ENCODE measurements at places on chromosomes 2 and 18.

DNA sequence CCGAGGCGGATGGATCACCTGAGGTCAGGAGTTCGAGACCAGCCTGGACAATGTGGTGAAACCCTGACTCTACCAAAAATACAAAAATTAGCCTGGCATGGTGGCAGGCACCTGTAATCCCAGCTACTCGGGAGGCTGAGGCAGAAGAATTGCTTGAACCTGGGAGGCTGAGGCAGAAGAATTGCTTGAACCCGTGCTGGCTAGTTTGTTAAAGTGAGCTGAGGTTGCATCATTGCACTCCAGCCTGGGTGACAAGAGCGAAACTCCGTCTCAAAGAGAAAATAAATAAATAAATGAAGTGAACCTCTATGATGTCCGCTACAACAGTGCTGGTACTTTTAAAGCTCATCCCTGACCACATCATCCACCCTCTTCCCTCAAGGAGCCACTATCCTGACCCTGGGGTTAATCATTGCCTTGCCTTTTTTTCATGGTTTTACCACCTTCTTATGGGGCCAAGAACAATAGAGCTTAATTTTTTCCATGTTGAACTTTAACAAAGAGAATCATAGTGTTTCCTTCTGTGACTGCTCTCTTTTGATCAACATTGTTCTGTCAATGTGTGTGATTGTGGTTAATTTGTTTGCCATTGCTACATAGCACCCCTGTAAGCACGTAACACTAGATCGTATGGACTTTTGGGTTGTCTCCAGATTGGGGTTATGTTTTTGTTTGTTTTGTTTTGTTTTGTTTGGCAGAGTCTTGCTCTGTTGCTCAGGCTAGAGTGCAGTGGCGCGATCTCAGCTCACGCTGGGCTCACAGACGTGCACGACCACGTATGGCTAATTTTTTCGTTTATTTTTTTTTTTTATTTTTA lies 17.1 kb upstream of the ATRAID start:
- no peak for DNase-seq

- no peak for DNase-seq
Measured at GRCh38 chr2:9991221-9991620, 39.7 kb downstream of the GRHL1 start.

DNA sequence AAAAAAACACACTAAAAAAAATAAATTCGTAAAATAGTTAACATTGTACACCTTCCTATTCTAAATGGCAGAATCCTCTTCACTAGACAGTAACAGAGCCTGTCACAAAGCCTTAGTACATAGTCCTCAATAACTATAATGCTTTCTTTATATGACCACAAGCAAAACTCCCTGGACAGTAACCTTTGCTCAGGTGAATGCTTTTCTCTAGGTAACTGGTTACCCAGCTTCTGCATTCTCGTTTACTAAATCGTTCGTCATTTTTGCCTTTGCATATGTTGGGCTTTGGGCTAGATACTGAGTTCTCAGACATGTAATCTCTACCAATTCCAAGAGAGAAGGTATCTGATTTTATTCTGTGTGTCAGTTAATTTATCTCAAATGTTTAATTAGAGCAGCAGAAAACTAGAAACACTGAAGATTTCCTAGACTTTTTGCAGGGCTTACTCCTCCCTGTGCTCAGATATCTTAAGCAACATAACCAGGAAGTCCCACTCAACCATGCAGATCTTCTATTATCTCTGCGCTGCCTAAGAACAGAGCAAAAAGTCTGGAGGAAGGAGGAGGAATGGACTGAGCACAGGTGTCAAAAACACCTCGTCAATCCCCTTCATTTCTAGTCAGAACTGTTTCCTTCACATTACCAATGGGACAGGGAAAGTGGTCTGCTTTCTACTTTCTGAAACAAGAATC lies 247.7 kb downstream of the SOCS6 start:
- no peak for DNase-seq

GRCh38 chr2:229927817-229928321 lies 5.6 kb downstream of the FBXO36 start:
- DNase-seq: no peak

- DNase-seq: no peak
Measured at GRCh38 chr2:97966545-97967215, 29.1 kb downstream of the TMEM131 start.

- DNase-seq: no peak
Measured at GRCh38 chr2:150403457-150403856, 84.0 kb downstream of the RND3 start.

DNA sequence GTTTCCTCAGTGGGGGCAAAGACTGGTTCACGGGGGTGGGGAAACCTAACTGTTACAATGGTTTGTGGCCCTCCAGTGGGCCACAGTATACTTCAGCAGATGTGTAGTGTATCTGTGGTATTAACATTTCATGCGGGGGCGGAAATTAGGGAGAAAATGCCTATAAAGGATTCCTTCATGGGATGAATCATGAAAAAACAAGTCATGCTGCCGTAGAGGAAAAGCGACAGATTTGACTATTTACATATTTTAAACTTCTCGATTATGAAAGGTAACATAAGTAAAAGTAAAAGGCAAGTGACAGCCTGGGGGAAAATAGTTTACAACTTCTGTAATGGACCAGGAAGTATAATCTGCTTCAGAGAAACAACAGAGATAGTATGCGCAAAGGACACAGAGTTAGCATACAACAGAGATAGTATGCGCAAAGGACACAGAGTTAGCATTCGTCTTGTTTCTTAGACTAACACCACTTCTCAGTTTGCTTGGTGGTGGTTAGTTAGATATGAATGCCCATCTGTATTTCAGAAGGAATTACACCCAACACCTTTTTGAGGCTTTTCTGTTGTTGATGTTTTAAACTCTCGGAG lies 41.1 kb downstream of the MRPS9 start:
- no peak for DNase-seq

DNA sequence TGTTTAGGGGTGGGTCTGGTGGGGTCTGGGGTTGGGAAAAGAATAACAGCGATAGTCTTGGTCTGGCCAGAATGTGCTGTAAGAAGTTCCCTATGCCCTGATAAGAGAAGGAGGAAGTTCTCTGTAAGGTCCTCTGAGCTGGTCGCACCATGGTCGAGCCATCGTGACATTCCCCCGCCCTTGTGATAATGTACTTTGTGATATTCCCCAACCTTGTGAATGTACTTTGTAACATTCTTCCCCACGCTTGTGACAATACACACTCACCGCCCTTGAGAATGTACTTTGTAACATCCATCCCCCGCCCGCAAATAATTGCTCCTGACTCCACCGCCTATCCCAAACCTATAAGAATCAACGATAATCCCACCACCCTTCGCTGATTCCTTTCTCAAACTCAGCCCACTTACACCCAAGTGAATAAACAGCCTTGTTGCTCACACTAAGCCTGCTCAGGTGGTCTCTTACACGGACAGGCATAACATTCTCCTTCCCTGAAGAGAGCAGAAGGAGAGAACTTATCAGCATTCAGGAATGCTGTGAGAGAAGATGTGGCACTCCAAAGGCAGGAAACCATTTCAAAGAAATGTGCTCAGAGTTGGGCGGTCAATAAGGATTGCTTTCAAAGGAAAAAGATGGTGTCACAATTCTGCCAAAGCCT lies 17.8 kb upstream of the DUSP19 start:
- DNase-seq: no peak

DNA sequence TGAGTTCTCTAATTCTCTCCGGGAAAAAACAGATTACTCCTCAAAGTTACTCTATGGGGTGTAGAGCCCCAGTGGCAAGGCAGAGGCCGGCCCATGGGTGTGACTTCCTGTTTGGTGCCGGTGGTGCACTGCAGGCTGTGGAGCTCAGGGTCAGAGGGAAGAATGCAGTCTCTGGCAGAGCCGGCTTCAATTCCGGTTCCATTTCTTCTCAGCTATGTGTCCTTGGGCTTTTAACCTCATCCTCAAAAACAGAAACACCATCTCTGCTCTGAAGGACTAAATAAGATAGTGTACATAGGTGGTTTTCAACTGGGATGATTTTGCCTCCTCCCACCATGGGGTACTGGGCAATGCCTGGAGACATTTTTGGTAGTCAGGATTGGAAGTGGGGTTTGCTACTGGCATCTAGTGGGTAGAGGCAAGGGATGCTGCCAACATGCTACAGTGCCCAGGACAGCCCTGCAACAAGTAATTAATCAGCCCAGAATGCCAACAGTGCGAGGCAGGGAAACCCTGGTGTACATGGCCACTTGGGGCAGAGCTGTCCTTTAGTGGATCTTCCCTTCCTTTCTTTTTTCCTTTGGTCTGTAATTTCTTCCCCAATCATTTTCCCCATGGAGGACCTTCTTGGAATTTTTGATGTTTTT lies 81.2 kb downstream of the INSIG2 start:
- DNase-seq: no peak

GRCh38 chr18:2935438-2936192 lies 77.3 kb downstream of the LPIN2 start:
- DNase-seq: no peak

GRCh38 chr2:157046396-157046795 lies 211.1 kb upstream of the GALNT5 start:
- no peak for DNase-seq

DNA sequence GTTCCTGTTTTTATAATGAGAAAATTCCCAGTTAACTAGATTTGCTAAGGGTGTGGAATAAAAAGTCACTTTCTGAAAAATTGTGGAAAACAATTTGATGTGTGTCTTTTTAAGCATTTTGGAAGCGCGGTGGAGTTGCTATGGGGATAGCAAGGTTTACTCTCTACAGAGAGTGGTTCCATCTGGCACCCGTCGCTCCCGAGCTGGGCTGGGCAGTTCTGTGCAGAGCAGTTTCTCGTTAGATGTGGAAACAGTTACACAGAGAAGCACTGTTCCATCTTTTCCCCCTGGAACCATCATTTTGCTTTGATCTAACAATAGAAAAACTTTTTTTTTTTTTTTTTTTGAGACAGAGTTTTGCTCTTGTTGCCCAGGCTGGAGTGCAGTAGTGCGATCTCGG lies 17.4 kb downstream of the LDLRAD4 start:
- no peak for DNase-seq

All from NCI-H1417 treated with DMSO at 0.1 percent for 48 hours (cell line).